ENCODE measurements at places on chromosomes 4 and X.

DNA sequence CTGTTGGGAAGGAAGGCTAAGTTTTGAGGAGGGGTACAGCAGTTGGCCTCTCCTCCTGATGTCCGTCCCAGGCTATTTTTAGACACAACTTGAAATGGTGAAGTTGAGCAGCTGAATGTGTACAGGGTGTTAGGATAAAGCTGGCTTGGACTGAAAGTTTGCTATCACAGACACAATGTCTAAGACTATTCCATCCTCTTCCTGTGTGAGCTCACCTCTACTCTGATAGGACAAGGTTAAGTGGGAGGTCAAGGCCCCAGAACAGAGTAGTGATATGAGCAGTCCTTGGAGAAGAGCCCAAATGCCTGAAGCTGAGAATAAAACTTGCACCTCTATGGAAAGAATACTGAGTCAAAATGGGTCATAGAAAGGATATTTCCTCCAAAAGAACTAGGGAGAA is 4.1 kb downstream of the ATP1B4 start:
- DNase-seq = no peak

- DNase-seq = no peak
These were observed 2.1 kb downstream of the MAGEA10 start for GRCh38 chrX:152136312-152136711.

DNA sequence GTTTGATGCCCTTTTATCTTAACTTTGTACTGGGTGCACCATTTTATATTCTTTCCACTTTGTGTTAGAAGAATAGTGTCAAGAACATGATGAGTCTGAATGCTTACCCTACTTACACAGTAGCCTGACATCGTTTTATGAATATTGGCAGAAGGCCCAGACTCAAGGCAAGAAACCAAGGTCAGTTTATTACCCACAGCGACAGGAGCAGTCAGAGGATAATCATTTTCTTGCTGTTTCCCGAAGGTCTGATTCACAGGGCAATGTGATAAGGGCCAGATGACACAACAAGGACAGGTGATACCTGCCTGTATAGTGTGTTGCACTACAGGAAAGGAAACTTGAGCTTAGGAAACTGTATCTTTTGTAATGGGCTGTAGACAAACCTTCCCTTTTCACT is 417.4 kb downstream of the SPOCK3 start:
- DNase-seq = no peak

- no peak for DNase-seq
These were observed 167.7 kb downstream of the MGST2 start for GRCh38 chr4:139833151-139833910.

- DNase-seq = no peak
These were observed 33.3 kb upstream of the TLL1 start for GRCh38 chr4:165839615-165840333.

- DNase-seq = no peak
These were observed 371.4 kb downstream of the NLGN4X start for GRCh38 chrX:5857232-5857631.

DNA sequence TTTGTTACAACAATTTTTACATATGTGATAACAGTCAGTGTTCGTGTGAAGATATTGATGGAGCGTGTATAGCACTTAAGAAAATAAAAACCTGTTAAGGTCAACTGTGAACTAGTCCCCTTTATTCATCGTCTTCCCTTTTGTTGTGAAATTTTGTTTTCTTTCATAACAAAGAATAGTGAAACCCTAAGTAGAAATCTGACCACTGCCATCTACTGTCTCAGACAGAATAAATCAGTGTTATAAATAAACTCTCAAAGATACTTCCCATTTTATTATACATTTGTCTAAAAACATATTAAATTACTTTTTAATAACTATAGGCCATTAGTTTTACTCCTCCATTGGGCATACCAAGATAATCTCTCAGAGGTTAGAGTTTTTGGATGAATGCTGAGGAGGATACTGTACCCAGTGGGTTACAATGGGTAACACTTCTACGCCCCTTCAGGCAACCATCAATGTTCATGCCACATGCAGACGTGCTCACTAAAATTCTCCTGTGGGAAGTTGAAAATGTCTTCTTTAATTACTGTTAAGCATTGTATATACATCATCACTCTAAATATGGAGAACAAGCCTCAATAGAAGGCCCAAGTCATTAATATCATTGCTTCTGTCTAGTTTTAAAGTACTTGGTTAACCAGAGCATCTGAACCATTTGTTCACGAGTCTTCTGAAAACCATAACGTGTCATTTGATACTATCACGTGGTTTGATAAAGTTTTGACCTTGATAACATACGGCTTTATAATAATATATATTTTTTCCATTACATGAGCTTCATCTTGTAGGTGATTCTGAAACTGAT is 171.2 kb downstream of the TMA16 start:
- no peak for DNase-seq

- peak; percentile 43 for DNase-seq
These were observed 81.4 kb downstream of the CEP44 start for GRCh38 chr4:174365018-174365587.

- peak; percentile 17 for DNase-seq
These were observed 157.4 kb upstream of the PDE5A start for GRCh38 chr4:119785963-119786362.

GRCh38 chrX:13140007-13140406 is 95.6 kb upstream of the FAM9C start:
- no peak for DNase-seq

DNA sequence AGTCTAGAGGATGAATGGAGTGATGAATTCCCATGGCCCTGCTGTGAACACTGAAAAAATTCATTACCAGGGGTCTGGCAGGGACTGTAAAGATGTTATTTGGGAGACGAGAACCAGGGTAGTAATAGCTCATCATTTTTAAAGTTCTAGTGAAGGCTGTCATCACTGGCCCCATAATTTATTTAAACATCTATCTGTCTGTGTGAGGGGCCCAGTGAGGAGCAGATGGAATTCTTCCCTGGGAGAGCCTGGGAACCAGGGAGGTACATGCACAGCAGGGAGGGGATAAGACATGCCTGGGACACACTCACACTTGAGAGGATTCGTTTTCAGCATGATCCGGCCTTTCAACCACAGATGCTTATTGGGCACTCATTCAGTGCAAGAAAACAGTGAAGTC is 162.0 kb downstream of the PDGFRA start:
- no peak for DNase-seq

GRCh38 chr4:128727658-128728057 is 81.8 kb upstream of the JADE1 start:
- no peak for DNase-seq

DNA sequence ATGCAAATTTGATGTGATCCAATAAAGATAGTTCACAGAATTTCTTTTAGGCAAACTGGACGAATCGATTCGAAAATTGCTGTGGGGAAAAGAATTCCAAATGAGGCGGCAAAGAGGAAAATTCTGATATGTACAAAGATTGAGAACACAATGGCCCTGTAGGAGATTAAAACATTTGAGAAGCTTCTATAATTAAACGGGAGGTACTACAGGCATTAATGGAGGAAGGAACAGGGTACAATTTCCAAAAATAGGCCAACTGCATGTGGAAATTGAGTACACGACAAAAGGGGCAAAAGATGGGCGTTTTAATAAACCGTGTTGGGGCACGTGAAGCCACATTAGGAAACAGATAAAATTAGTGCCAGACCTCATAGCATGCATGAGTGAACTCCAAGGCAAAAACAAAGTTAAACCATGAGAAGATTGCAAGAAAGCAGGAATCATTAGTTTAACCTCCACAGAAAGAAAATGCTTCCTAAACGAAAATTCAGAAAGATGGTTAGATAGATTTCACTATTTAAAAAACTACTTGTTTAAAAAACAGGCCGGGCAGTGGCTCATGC is 68.4 kb downstream of the DHRSX start:
- DNase-seq = no peak

GRCh38 chrX:38571058-38571457 is 9.7 kb downstream of the TSPAN7 start:
- DNase-seq = no peak

- no peak for DNase-seq
These were observed 19.7 kb downstream of the GAB3 start for GRCh38 chrX:154731184-154731583.

GRCh38 chr4:176437756-176438155 is 118.0 kb downstream of the SPCS3 start:
- no peak for DNase-seq

GRCh38 chr4:64248186-64248585 is 161.1 kb downstream of the TECRL start:
- DNase-seq = no peak
